ENCODE measurements at places on chromosomes 5 and 9.

DNA sequence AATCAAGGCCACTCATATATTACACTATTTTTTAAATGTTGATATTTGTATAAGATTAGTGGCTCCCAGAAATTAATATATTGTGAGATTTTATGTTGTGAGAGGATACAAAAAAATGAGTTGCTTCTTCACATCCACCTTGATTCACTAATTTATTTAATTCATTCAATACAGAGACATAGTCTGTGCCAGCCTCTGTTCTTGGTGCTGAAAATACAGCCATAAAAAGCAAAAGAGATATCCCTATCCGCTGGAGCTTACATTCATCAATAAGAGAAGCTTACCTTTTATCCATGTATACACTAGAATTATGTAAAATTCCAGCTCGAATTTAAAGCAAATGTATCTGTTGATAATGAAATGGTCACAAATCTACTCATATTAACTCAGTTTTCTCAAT is 92.2 kb upstream of the GABRG2 start:
- no peak for DNase-seq

- no peak for DNase-seq
Observed at GRCh38 chr5:38782180-38782835, 63.5 kb upstream of the OSMR start.

GRCh38 chr5:36569491-36569890 is 36.9 kb upstream of the SLC1A3 start:
- DNase-seq: no peak

- DNase-seq: peak; percentile 83
Observed at GRCh38 chr9:105405514-105406131, 42.2 kb upstream of the FSD1L start.

DNA sequence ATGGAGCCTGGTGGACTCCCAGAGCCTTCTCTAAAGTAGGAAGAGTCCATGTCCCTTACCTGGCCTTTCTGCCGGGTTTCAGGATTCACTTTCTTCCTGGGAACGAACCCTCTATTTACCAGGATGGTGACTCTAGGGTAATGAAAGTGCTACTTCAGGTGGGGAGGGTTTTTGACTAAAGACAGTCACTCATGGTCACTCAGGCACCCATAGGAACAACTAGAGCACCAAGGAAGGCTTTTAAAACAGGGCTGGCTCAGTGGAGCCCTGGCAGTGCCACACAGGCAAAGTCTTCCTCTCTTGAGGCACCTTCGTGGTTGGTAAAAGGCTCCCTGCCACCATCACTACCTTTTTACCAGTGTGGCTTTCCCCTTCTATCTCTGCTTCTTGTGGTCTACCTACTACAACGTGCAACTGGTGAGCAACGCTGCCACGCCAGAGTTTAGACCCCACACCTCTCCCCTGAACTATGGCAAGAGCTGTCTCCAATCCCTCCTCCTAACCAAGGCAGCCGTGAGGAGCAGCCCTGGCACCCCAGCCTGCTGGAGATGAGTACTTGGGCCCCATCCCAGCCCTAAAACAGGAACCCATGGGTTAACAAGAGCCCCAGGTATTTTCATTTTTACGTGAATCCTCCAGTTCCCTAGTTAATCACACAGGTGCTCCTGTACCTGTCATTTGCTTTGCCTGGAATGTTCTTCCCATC is 3.5 kb downstream of the SURF1 start:
- DNase-seq: no peak

DNA sequence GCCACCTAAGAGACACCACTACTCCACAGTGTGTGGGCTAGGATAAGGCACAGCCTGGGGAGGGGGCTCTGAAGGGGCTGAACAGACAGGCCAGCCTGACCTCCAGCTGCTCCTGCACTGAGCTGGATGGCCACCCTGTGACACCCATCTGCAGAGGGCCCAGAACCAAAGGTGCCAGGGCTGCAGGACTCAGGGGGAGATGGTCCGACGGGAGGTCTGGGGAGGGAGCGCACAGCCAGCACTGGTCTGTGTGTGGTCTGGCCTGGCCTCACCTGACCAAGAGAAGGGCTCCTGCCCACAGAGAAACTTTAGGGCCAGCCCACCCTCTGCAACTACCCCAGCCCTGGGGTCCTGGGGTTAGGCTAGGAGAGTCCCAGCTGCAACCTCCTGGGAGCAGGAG is 789 bp downstream of the LTC4S start:
- no peak for DNase-seq

- DNase-seq: no peak
Observed at GRCh38 chr5:179266291-179267070, 78.8 kb downstream of the ADAMTS2 start.

DNA sequence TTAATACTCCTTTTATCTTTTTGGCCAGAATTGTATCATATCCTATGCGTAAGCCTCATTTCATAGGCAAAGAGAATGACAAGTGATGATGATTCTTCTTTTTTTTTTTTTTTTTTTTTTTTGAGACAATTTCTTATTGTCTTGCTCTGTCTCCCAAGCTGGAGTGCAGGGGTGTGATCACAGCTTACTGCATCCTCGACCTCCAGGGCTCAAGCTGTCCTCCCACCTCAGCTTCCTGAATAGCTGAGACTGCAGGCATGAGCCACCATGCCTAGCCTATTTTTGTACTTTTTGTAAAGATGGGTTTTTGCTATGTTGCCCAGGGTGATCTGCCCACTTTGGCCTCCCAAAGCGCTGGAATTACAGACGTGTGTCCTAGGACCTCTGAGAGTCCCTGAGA is 41.9 kb upstream of the C5orf24 start:
- DNase-seq: no peak

- no peak for DNase-seq
Observed at GRCh38 chr9:121366611-121367192, 3.3 kb downstream of the STOM start.

DNA sequence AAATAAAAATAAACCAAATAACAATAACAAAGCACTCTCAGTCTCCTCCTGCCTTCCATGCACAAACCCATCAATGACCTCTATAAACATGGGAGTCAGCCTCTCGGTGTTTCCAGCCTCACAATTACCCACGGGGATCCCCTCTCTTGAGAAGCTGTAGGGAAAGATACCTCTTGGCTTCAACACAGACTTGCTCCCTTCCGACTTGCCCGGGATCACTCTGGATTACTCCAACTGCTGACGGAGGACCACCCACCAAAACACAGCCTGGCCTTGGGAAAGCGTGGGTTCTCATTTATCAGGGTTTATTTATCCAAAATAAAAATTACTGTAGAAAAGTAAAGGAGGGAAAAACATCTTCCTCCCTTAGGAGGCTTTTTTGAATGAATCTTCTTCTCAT is 11.5 kb upstream of the NKX2-5 start:
- no peak for DNase-seq

DNA sequence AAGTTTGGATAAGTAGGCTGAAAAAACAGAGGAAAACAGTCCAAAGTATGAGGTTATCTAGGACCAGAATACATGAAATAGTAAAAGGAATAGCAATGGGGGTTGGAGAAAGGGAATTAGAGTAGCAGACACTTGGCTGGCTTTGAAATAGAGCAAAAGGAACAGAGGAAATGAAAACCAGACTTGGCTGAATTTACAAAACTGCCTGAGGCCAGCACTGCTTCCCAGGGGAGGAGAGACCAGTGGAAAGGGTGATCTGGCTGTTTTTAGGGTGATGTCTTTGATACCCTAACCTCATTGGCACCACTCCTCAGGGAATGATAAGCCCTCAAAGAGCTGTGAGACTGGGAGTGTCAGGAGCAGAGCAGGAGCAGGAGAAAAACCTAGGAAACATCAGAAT is 413.4 kb upstream of the SLC30A5 start:
- no peak for DNase-seq

DNA sequence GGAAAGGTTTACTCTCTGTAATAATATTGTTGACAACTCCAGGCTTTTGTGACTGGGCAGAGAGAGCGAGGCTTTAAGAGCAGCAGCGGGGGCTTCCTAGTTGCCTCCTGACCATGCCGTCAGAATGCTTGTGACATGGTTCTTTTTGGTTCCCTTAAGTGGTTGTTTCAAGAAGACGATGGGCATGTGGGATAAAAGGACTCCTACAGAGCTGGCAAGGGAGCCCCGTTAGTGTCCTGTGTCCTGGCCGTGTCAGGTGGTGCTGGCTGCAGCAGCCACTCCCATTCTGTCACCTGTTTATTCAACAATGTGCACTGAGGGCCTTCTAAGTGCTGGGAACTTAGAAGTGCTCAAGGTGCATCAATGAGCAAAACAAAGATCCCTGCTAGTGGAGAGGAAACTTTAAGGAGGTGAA is 19.7 kb downstream of the LCP2 start:
- no peak for DNase-seq

- peak; percentile 68 for DNase-seq
Observed at GRCh38 chr9:131731644-131732043, 8.2 kb downstream of the RAPGEF1 start.

GRCh38 chr5:111121926-111122325 is 29.8 kb downstream of the WDR36 start:
- no peak for DNase-seq

DNA sequence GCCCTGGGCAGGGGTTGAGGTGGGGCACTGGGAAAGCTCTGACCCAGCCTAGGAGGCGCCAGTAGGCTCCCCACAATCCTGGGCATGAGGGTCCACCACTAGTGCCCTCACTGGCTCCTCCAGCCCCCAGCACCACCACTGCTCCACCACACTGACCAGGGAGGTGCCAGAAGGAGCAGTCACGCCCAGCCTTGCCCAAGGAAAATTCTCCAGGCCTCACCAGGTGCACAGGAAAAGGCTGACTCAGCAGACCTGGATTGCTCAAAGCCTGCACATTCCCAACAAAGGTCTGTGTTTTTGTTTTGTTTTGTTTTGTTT is 62.9 kb downstream of the ZNF354C start:
- no peak for DNase-seq

DNA sequence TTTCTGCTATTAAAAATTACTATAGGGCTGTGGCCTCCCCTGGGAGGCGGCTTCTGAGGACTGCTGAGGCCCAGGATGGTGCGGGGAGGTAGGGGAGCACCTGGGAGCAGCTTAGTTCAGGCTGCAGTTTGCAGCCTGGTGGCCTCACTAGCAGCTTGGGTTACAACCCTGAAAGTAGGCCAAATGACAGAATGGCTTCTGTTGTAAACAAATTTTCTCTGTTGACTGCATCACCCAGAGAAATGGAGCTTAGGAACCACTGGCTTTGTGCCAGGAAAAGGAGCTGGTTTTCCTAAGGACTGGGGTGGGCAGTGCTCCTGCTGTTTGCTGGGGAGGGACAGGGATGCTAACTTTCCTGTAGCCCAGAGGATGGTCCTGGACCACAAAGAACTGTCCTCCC is 130.3 kb downstream of the ENTREP1 start:
- no peak for DNase-seq

- DNase-seq: no peak
Observed at GRCh38 chr9:99592834-99593574, 228.7 kb upstream of the NR4A3 start.

DNA sequence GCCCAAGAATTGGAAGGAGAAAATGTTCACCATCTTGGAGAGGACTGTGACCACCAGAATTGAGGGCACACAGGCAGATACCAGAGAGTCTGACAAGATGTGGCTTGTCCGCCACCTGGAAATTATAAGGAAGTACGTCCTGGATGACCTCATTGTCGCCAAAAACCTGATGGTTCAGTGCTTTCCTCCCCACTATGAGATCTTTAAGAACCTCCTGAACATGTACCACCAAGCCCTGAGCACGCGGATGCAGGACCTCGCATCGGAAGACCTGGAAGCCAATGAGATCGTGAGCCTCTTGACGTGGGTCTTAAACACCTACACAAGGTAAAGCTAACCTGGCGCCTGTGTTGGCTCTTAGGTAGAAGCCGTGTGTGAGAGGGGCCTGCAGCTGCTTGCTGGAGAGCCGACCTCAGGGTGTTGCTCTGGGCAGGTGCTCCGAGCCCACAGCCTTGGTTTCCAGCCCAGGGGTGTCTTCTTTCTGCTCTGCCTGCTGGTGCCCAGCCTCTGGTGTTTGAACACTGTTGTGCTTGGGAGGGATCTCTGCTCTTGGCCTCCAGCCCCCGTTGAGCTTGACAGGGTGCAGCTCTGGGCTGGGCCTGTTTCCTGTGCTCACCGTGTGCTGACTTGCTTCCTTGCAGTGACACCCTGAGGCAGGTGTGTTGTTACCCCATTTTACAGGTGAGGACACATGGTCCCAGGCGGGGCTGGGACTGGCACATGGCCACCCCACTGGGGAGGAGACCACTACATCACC is 10.9 kb downstream of the EXOC3 start:
- no peak for DNase-seq

GRCh38 chr9:134930398-134930797 is 12.7 kb upstream of the FCN1 start:
- no peak for DNase-seq
